ENCODE measurements at places on chromosomes 7 and 10.

- no peak for DNase-seq
These were observed 55.2 kb downstream of the GCC1 start for GRCh38 chr7:127530148-127530547.

- DNase-seq: no peak
These were observed 255.4 kb downstream of the WDR11 start for GRCh38 chr10:121106611-121107010.

DNA sequence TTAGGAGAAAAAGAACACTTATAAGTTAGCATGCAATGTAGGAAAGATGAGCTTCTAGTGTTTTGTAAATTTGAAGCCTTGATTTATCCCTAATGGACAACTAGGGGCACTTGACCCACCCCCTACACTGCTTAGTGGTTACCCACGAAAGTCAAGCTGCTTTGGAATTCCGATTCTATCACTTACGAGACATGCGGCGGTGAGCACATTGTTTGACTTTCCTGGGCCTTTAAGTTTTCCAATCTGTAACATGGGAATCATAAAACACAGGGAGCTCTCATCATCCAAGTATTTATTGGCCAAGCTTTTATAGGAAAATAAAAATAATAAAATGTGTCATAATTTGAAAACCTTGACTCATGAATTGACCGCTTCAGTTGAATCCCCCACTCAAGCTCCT lies 78.7 kb upstream of the PDK4 start:
- no peak for DNase-seq

- DNase-seq: no peak
These were observed 850.9 kb downstream of the LRMDA start for GRCh38 chr10:76282061-76283025.

GRCh38 chr10:50346942-50347341 lies 95.6 kb upstream of the ASAH2 start:
- no peak for DNase-seq

GRCh38 chr10:128060341-128061250 lies 65.6 kb downstream of the MKI67 start:
- DNase-seq: no peak

- DNase-seq: no peak
These were observed 51.0 kb downstream of the ARL5B start for GRCh38 chr10:18710201-18710653.

DNA sequence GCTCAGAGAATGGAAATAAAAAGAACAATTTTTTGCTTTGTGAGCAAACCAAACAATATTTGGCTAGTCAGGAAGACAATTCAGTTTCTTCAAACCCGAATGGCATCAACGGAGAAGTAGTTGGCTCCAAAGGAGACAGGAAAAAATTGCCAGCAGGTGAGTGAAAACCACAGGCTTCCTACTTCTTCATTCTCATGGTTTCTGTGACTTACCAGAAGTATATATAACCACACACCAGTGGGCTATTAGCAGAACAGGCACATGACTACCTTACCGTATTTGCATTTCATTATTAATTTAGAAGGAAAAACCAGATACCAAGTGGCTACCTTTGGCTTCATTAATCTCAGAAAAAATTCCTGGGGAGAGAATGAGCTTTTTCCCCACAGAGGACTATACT lies 8.8 kb downstream of the TDRD1 start:
- no peak for DNase-seq

DNA sequence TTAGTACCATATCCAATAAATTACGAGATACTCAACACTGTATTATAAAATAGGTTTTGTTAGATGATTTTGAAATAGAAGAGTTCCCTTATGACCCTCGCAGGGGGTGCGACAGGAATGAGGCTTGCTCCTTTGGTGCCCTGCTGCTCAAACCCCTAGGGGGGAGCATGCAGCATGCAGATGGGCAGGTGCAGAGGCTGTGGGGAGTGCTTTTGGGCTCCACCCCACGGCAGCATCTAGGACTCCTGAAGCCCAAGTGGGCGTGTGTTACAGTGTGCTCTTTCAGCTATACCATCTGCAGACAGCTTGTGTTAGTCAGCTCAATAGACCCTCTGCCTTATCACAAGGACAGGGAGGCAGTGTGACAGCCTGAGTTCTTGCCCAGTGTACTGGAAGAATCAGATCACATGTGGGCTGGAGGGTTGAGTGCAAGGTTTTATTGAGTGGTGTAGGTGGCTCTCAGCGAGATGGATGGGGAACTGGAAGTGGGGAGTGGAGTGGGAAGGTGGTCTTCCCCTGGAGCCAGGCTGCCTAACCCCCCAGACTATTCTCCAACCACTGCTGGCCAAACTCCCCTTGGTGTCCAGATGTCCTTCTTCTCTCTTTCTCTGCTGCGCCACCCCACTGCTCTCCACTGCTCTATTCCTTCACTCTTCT lies 3.1 kb upstream of the MRC1 start:
- peak; percentile 17 for DNase-seq

DNA sequence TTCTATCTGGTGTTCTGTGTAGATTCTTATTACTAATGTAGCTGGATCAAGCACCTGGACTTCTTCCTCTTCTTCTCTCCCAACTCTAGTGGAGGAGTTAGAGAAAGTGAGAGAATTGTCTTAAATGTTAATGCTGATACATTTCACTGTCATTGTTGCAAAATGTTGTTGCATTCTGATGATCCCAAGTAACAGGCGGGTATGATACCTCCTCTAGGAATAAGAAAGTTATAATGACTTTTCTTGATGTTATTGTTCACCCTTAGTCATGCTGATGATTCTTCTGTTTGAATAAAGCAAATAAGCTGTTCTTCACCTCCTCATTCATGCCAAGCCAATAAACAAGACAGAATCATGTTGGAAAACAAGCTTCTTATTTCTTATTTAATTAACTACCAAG lies 9.1 kb downstream of the CHRM2 start:
- no peak for DNase-seq

GRCh38 chr10:78846760-78847159 lies 222.0 kb upstream of the ZMIZ1 start:
- no peak for DNase-seq

- no peak for DNase-seq
These were observed 14.8 kb downstream of the ATG9B start for GRCh38 chr7:151009327-151010036.

DNA sequence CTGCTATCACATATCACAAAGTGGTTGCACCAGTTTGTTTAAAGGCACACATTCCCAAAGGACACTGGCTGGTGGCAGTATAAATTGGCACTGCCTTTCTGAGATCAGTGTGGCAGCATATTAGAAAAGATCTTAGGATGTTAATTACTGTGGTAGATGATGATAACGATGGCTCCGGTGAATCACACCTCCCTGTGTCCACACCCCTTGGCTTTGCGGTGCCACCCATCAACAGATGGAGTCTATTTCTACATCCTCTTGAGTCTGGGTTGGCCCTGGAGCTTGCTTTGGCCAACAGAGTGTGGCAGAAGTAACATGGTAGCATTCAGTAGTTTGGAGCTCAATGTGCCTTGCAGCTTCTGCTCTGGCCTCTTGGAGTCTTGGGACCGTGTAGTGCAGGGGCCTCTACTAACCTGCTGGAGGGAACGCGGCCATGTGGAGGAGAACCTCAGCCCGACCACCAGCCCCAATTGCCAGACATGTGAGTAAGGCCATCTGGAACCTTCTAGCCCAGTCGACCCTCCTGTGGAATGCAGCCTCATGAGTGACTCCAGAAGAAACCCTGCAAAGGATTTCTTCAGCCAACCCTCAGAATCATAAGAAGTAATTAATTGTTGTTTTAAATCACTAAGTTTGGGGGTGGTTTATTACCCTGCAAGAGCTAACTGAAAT lies 27.2 kb upstream of the PLEKHA1 start:
- DNase-seq: no peak

DNA sequence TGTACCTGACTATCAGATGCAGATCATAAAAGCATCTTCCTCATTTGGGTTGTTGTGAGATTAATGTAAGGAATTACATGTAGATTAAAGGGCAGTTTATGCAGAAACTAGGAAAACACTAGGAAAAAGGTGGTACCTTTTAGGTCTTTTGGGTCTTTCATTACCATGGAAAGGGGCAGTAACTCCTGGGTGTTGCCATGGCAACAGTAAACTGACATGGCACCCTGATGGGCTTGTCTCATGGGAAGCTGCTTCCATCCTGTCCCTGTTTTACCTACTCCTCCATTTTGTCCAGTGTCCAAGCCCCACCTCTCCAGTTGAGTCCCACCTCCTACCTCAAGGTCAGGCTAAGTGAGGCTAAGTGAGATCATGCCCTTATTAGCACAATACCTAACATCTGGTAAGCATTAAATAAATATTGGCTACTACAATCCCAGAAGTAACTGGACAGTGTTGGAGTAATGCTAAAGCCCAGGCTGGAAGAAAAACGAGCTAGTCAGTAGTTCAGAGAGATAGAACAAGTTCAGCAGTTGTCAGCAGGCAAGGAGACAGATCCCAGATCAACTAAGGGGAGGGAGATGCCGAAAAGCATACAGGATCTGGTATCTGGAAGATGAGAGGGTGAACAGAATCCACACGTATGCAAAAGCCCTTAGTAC lies 240.0 kb upstream of the AUTS2 start:
- DNase-seq: no peak
